ENCODE measurements at places on chromosomes 7 and 10.

DNA sequence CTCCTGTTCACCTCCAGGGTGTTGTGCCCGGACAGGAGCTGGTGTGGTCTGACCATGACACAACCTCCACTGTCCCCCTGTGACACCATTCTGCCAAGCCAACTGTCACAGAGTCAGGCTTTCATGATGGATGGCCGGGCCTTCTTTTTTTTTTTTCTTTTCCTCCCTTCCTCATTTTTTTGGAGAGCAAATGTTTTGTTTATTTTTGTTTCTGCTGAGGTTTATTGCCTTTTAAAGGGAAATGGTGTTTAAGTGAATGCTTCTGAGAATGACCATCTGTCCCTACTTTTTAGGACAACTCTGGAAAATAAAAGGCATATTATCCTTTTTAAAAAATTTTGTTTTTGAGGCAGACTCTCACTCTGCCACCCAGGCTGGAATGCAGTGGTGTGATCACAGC, 115.1 kb upstream of the NPS start:
- no peak for DNase-seq

GRCh38 chr7:100044718-100045117, 4.9 kb upstream of the ZSCAN21 start:
- no peak for DNase-seq

GRCh38 chr7:70627461-70627860, 504.5 kb upstream of the GALNT17 start:
- DNase-seq: no peak

GRCh38 chr7:147852833-147853232, 737.7 kb upstream of the C7orf33 start:
- DNase-seq: no peak

DNA sequence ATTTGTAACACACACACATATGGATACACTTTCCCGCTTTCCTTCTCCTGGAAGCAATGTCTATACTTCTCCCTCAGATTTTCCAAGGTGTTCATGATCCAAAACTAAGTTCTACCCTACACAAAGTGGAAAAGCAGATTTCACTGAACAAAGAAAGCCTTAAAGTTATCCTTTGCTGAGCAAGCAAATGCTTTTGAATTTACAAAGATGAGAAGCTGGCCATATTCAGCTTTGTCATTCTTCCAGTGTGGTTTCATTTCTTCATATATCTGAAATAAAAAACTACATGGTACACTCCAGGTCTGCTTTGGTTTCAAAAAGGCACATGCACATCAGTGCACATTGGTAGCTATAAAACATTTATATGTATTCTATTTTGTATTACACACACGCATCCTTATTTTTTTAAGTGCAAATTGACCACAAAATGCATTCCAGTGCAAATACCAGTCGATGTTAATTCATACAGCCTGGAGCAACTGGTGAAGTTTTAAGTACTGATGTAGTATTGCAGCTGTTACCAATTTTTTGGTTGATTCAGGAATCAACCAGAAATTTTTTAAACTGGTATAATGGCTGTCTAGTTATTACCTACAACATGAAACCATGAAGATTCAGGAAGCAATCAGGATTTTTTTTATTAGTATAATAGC, 65.5 kb upstream of the SRPK2 start:
- no peak for DNase-seq

GRCh38 chr10:105207476-105207995, 566.4 kb downstream of the SORCS3 start:
- no peak for DNase-seq

GRCh38 chr10:1406967-1407945, 330.1 kb downstream of the ADARB2 start:
- no peak for DNase-seq

DNA sequence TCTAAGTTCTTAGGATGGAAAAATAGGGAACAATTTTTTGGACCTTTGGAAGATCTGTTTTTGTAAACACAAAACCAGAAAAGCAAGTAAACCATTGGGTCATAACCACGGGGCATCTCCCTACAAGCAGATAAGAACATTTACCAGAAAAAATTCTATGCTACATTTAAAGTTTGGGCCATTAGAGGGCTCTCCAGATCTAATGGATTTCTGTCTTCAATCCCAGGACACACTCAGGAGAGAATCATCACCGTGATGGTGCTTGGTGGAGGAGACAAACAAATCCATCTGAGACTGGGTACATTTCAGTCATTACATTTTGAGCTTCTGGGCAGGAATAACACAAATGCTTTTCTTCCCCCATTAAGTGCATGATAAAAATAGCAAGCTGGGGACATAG, 178.4 kb upstream of the TARP start:
- peak; percentile 4 for DNase-seq

DNA sequence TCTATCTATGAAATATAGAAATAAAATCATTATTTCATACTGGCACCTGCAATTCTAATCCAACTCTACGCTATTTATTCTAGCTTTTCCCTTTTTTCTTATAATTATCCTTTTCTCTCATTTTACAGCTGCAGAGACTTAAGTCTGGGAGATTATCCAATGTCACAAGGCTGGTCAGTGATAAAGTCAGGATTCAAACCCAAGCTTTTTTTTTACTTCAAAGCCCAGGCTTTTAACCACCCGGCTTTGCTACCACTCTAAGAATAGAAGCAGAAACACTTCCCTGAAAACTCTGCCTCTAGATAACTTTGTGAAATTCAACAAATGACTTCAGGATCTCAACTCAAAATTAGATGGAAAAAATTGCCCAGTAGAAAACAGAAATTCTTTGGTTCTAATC, 552.5 kb downstream of the IPMK start:
- no peak for DNase-seq

- DNase-seq: peak; percentile 22
Observed at GRCh38 chr7:152459724-152460251, 24.0 kb upstream of the KMT2C start.

- DNase-seq: peak; percentile 99
Observed at GRCh38 chr7:22445140-22445743, 54.7 kb downstream of the STEAP1B start.

DNA sequence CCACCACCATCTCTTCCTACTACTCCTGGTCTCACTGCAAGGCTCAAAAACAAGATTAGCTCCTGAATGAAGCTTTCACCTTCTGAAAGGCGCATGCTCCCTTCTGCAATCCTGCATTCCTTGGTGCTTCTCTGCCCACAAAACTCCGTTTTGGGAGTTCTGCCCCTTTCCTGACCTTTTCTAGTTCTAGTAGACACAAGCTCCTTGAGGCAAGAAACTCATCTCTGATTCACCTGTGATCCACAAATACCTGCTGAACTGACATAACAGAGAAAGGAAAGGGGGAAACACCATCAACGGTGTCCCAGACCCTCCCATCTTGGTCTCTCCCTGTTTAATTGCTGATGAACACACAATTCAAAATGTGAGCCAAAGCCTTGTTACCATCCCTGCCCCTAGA, 64.0 kb upstream of the EGR2 start:
- no peak for DNase-seq

DNA sequence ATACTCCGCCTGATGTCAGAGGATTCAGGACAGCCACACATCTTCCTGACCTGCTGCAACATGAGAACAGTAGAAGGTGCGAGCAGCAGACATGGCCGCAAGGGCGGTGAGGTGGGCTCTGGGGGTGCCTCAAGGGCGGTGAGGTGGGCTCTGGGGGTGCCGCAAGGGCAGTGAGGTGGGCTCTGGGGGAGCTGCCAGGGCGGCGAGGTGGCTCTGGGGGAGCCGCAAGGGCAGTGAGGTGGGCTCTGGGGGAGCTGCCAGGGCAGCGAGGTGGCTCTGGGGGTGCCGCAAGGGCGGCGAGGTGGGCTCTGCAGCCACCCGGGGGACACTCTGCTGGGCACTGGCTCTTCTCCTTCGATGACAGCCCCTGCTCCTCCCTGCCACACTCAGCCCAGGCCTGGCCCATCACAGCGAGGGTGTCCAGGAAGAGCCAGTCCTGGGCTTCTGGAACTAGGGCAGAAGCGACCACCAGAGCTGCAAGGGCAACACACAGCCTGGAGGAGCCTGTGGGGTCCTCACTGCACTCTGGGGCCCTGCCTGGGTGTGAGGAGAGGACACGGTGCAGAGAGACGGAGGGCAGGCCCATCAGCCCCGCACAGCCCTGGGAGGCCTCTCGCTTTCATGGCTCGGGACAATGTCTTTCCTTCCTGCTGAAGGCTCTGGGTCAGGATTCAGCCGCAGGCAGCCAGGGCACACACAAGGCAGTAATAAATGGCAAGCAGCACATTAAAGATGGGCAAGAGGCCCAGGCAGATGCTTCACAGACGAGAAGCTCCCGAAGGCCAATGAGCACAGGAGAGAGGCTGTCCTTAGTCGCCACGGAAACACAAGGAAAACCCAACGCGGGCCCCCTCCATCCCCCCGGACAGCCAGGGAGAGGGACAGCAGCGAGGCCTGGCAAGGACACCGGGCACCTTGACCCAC, 42.5 kb downstream of the STK32C start:
- no peak for DNase-seq

DNA sequence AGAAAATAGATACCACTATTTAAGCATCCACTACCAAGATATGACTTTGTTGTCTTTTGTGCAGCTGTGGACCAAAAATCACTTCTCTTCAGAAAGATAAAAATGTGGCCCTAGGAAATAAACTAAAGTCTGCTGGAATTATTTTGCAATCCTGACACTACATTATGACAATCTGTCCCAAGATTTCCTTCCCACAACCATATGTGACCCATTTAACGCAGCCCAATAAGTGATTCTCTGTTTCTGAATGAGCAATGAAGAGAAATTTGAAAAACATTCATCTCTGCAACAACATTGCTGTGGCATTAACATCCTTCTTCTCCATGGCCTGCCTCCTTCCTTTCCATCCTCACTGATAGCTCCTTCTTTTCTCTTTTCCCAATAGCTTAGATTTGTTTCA, 212.0 kb downstream of the TSPAN12 start:
- DNase-seq: no peak

DNA sequence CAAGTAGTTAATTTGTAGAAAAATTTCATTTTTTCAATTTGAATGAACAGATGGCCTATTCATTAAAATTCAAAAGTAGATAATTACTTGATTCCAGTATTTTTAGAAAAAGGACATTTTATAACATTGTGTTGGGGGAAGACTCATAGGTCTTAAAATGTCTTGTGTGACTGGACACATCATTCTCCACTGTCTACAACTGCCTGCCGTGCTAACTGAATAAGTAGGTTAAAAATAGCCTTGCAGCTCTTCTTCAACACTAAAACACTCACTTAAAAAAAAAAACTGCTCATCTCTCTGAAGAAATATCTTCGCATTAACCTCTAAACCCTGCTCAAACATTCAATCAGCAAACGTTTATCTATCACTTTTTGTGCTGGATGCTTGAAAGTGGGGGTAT, 253.8 kb downstream of the CSTF2T start:
- no peak for DNase-seq

- DNase-seq: no peak
Observed at GRCh38 chr10:94315975-94316464, 46.7 kb downstream of the NOC3L start.

- peak; percentile 73 for DNase-seq
Observed at GRCh38 chr7:11607686-11608085, 224.3 kb downstream of the THSD7A start.

- no peak for DNase-seq
Observed at GRCh38 chr7:2823130-2823529, 21.0 kb downstream of the GNA12 start.

GRCh38 chr7:128197589-128197988, 43.5 kb upstream of the LEP start:
- no peak for DNase-seq

DNA sequence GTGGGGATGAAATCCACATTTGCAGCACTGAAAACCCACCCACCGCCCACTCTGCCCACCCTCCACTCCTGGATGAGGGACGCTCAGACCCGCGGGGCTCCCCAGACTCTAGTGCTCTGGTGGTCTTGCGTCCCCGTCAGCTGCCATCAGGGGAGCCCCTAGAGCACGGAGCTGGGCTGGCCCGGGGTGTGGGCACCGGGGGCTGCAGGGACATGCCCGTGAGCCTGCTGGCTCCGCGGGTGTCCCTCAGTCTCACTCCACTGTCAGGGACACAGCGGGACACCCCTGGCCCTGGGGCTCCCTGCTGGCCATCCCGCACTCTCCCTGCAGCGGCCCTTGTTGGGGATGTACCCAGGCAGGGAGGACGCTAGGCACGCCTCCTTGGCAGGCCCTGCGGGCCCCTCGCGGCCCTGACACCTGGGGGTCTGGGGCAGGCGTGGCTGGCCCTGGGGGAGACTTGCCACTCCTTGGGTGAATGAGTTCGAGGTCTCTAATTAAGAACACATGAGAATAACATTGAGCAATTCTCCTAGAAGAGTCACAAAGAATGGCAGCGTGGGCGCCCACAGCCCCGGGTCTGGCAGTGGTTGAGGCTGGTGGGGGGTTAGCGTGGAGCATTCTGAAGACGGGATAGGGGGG, 64.2 kb downstream of the CFAP46 start:
- no peak for DNase-seq

DNA sequence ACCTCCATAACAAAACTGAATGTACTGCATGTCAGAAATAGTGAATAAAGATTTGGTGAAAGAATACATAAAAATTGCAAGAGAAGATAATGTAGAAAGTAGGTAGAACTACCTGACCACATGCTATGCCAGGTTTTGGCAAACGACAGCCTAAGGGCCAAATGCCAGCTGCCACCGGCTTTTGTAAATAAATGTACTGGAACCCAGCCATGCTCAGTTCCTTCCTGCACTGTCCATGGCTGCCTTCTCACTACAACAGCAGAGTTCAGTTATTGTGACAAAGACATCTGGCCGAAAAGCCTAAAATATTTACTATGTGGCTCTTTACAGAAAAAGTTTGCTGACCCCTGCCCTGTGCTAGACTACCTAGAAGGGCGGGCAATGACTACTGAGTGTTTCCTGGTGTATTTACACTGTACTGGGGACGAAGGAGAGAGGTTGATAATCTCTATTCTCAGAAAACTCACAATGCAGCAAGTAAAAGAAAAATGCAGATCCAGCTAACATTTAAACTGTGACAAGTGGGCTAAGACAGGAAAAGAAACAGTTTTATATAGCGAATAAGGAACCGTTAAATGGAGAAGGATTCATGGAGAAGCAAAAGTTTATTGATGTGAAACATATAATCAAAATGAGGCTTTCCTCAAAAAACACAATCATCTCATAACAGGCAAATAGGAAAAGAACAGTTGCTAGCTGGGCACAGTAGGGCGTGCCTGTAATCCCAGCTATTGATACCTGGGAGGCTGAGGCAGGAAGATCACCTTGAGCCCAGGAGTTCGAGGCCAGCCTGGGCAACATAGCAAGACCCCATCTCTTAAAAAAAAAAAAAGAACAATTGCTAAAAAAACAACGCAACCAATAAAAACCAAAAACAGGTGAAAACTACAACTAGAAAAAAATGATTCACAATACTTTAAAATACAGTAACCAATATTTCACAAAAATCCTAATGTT, 13.7 kb downstream of the KIN start:
- peak; percentile 50 for DNase-seq

- no peak for DNase-seq
Observed at GRCh38 chr7:81433692-81434331, 336.0 kb downstream of the HGF start.

DNA sequence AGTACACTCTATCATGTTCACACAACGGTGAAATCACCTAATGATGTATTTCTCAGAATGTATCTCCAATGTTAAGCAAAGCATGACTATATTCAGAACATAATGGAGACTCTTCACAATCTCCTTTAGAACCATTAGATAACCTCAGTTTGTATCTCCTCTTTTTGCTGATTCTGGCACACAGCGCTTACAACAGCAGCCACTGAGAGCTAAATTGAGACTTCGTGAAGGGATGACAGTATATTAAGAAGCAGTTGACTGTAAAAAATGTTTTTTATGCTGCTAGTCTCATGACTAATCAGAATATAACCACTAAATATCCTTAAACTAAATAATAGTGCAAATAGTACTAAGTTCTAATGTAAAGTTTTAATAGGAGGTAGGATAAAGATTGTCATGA, 46.9 kb downstream of the KMT2E start:
- DNase-seq: no peak
